Lower leg skin (tissue), 4 donors: ENCODE measurements at places on chromosomes 16 and 17. TPM values are rescaled to one million over a fixed set of nuclear protein-coding genes. Genes with fewer than 3 reads are reported as not detected.

GRCh38 chr17:37535906-37536305 lies 46.2 kb downstream of the DUSP14 start:
- no peak for DNase-seq

DNA sequence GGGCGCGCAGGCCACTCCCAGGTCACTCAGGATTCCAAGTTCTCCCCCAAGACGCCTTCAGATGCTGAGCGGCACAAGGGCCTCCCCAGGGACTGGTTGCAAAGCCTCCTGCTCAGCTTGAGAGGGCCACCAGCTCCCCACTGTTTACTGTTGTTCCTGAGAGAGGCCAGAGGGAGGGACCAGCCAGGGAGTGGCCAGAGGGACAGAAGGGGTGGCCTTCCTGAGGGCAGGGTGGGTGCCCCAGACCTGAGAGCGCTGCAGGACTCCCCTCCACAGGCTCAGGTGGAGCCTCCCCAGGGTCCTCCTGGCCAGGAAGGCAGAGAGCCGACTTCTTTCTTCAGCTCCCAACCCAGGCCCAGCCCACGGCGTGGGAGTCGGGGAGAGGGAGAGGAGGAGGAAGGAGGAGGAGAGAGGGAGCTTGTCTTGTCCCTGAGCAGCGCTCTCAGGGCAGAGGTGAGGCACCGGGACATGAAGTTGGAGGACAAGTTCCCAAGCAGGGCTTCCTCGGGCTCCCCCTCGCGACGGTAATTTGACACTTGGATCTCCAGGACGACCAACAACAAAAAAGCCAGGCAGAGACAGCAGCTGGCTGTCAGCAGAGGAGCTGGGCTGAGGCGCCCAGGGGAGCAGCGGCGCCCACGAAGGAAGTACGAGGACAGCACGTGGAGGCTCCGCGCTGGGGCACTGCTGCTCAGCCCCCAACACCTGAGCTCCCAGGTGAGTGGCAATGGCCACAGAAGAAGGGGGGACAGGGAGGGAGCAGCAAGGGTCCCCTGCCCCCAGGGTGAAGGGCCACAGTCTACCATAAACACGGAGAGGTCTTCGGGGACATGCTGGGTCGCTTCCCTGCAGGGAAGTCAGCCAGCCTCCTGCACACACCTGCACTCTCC lies 497 bp downstream of the SMIM5 start:
- DNase-seq, result peak; percentile 97

DNA sequence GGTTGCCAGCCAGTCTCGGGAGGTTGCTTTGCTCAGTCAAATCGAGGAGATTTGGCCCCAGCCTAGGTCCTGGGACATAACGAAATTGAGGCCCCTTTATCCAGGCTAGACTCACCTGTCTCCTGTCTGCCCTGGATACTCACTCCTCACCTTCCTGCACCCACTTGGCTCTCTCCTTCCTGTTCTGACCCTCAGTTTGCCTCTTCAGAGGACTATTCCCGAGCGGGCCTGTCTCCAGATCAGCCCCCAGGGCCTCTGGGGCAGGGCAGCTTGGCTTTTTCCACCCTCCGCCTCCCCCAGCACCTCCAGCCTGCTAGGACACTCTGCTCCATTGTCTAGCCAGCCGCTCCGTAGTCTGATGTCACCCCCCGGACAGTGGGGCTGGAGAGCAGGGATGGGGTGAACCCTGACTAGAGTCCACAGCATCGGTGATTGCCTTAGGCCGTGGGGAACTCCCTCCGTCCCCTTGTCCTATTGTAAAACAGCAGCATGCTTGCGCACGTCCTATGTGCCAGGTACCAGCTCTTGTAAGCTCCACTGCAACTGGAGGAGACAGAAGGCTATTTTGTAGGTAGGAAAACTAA lies 8.8 kb downstream of the WFIKKN2 start:
- no peak for DNase-seq

TRIM47 gene
- 41.0 TPM for total RNA-seq

- DNase-seq, result no peak
Observed at GRCh38 chr16:2009164-2009711, 383 bp downstream of the ZNF598 start.

LRRC36 gene
- 0.26 TPM for total RNA-seq

- DNase-seq, result no peak
Observed at GRCh38 chr17:61856035-61856434, 7.3 kb downstream of the BRIP1 start.

- DNase-seq, result no peak
Observed at GRCh38 chr16:11697319-11697718, 29.1 kb downstream of the SNN start.

MYH8 gene
- not detected for total RNA-seq

DNA sequence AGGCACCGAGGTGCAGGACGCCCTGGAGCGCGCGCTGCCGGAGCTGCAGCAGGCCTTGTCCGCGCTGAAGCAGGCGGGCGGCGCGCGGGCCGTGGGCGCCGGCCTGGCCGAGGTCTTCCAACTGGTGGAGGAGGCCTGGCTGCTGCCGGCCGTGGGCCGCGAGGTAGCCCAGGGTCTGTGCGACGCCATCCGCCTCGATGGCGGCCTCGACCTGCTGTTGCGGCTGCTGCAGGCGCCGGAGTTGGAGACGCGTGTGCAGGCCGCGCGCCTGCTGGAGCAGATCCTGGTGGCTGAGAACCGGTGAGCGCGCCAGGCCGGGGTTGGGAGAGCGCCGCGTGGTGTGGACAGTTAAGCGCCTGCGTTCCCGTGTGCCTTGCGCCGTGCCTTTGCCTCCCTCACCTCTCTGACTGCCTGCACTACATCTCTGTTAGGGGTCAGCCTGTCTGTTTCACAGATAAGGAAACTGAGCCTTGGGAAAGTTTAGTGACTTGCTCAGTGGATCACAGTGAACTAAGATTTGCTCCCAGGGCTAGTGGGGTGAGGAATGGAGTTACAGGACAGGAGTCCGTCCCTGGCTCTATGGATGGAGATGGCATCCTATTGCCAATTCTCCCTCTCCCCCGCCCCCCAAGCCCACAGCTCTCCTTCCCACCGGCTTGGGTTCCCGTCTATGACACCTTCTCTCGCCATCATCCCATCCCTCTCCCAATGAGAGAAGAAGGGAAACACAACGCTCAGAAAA lies 880 bp downstream of the SARM1 start:
- no peak for DNase-seq
